ENCODE measurements at places on chromosomes 2 and 18. TPM values are rescaled to one million over a fixed set of nuclear protein-coding genes. Genes with fewer than 3 reads are reported as not detected.

Gene GALNT14
- total RNA-seq, result 44.9 TPM

Gene HDLBP
- total RNA-seq, result 265 TPM

Gene VWA3B
- 0.33 TPM for total RNA-seq

Gene KRTCAP3
- 0.90 TPM for total RNA-seq

Gene ATP6V1B1
- 2.0 TPM for total RNA-seq

Gene SAG
- total RNA-seq, result not detected

Gene LRP1B
- not detected for total RNA-seq

Gene RAB3GAP1
- total RNA-seq, result 26.2 TPM

Gene LDLRAD4
- total RNA-seq, result 1.5 TPM

Gene ADD2
- total RNA-seq, result 22.3 TPM

Gene PCARE
- total RNA-seq, result not detected

Gene METTL4
- total RNA-seq, result 4.8 TPM

Gene CEP68
- total RNA-seq, result 10.4 TPM

Gene AKAIN1
- total RNA-seq, result not detected

Gene TMEM200C
- total RNA-seq, result not detected

Gene PLA2R1
- 2.7 TPM for total RNA-seq

Gene LYG2
- not detected for total RNA-seq

Gene NTSR2
- not detected for total RNA-seq

Gene TCF23
- not detected for total RNA-seq

Gene SEMA4F
- 8.5 TPM for total RNA-seq

Gene IL1RN
- 0.94 TPM for total RNA-seq

Gene NEURL3
- 1.0 TPM for total RNA-seq

Gene POTEE
- total RNA-seq, result 0.04 TPM

Gene EVA1A
- 7.8 TPM for total RNA-seq

Measured in A549 treated with ZK216348 at 1 μM for 4 hours (cell line).